ENCODE measurements at places on chromosomes 3 and 15.

GRCh38 chr3:169467751-169468150 lies 195.8 kb downstream of the MECOM start:
- DNase-seq, result no peak

DNA sequence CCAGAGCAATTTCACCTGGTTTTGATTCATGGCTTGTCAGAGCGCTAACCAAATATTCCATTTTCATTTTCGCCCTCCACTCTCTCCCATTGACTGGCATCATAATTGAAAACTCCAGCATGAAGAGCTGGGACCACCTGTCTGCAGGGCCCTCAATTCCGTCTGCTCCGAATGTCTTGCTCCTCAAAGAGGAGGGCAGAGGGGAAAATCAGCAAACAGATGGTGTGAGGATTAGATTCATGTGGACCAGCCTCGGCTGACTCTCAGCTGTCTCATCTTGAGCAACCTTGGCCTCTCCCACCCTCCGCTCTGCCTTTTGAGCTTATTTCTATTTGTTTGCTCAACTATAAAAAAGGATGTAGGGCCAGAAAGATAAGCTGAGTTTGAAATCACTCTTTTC lies 512.2 kb upstream of the PPP2R3A start:
- no peak for DNase-seq

DNA sequence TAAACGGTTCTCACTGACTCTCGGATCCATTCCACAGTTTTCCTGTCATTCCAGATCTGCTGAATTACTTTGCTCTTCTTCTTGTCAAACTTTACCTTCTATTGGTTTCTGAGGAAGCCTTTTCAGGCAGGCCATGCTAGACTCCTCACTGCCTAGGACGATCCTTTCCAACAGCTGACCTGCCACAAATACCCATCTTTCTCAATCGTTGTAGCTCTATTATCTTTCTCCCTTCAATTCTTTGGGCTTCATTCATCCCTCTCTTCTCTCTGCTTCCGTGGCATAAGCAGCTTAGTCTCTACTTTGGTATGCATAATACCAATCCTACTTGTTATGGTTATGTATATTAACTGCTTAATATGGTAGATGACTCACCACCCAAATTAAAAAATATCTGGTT lies 421.8 kb downstream of the NLGN1 start:
- DNase-seq, result no peak

DNA sequence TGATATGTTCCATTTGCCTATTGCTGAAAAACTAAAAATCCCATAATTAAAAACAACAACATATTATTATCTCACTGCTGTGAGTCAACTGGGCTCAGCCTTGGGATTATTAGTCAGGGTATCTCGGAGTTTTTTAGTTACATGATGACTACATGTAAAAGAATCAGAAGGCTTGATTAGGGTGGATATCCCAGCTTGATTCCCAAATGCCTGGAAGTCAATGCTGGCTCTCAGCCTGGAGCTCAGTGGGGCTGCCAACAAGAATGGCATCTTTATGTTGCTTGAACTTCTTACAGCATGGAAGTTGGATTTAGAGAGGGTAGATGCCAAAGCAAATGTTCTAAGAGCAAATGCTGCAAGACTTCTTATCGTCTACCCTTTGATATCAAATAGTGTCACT lies 278.5 kb downstream of the PLOD2 start:
- peak; percentile 48 for DNase-seq

- DNase-seq, result peak; percentile 29
These were observed 530.8 kb downstream of the FOXP1 start for GRCh38 chr3:71052716-71053115.

DNA sequence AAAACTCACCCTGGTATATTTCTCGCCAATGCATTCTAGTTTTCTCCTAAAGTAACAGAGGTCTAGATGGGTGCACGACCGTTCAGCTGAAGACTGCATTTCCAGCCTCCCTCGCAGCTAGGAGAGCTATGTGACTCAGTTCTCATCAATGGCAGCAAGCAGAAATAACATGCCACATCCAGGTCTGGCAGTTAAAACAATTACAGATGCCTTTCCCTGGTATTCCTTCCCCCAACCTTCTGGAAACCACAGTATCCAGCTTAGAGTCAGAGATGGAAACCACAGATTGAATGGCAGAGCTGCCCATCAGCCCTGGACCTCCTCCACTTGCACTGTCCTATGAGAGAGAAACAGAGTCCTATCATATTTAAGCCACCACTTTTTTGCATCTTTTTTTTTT lies 4.8 kb downstream of the HAPLN3 start:
- DNase-seq, result no peak

DNA sequence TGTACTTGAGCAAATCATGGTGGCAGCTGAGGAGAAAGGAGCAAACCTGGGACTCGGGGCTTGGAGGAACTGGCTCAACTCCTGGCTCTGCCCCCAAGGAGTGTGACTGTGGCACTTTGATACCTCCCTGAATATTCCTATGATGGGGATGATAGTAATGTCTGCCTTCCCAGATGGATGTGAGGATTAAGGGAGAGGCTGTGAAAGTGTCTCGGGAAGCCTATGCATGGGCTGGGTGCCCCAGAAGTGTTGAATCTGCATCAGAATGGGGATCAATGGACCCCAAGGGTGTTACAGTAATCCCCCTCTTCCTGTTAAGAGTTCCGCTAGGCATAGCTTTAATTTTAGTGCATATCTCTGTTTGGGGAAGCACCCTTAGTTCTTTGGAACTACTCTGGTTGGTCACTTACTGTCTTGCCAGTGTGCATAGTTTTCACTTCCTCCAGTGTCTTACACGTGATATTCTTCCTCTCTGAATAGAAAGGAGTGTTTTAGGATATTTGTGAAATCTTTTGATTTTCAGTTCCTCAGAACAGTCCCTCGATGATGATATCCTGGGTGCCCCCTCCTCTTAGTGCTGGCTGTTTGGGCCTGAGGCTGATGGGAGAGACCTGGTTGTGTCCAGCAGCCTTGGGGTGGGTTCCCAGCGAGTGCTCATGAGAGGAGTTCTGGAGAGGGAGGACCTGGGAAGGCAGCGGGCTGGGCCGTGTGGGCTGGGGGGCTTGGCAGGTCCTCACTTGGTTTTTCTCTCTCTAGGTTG lies 97.5 kb downstream of the CHDH start:
- DNase-seq, result no peak

- no peak for DNase-seq
These were observed 231.6 kb downstream of the CACNA2D3 start for GRCh38 chr3:54353946-54354345.

- DNase-seq, result no peak
These were observed 63.5 kb downstream of the EPHB1 start for GRCh38 chr3:134858441-134859035.

- DNase-seq, result no peak
These were observed 352.7 kb downstream of the TIGIT start for GRCh38 chr3:114646526-114646925.

DNA sequence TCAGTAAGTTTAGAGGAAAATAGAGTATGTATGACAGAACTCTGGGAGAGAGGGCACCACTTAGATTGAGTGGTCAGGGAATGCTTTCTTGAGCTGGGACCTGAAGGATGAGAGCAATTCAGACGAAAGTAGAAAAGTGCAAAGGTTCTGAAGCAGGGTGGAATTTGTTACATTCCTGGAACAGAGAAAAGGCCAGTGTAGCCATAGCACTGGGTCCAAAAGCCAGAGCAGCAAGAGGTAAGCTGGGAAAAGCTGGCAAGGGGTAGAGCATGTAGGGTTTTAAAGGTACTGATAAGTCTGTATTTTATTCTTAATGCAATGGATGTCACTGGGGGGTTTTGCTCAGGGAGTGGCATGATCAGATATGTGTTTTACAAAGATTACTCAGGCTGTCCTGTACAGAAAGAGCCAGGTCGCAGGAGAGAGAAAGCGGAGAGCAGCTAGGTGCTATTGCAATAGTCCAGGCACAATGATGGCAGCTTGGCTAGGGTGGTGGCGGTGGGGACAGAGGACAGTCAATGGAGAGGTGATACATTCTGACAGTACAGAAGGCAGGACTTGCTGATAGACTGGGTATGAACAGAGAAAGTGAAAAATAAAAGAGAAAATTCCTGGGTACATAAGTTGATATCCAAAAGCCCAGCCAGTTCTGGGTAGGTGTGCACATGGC lies 17.0 kb downstream of the FSTL1 start:
- no peak for DNase-seq

DNA sequence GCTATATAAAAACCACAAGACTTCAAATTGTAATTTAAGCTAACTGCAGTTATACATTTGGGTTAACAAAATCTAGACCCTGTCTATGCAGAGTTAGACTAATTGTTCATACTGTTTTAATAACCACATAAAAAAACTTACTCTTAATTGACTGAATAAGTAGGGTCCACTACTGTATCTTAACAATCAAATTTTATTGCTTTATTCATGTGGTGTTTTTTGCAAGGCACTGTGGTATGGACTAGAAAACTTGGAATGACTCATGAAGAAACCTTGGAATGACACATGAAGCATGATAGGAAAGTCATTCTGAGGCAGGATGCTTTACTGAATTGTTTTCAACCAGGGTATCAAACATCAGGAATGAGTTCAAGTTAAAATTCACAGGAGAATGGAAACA lies 2.3 kb downstream of the SERP1 start:
- DNase-seq, result peak; percentile 65

DNA sequence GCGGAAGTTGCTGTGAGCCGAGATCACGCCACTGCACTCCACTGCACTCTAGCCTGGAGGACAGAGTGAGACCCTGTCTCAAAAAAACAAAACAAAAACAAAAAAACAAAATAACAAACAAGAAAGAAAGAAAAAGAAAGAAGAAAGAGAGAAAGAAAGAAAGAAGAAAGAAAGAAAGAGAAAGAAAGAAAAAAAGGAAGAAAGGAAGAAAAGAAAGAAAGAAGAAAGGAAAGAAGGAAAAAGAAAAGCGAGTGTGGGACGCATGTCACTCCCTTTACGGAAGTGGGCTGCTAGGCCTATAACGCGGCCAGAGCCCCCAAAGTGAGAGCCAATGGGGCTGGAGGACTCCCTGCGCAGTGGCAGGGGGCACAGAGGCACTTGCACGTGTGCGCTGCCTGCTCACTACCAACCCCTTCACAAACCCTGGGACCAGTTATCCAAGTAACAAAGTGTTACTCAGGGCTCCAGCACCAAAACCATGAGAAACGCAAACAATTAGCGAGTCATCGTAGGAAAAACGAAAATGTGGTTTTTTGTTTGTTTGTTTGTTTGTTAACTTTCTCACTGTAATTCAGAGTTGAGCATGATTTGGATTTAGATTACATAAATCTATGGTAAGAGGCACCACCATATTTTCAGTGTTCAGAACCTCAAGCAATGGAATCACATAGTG lies 40.8 kb upstream of the ATP1B3 start:
- no peak for DNase-seq

DNA sequence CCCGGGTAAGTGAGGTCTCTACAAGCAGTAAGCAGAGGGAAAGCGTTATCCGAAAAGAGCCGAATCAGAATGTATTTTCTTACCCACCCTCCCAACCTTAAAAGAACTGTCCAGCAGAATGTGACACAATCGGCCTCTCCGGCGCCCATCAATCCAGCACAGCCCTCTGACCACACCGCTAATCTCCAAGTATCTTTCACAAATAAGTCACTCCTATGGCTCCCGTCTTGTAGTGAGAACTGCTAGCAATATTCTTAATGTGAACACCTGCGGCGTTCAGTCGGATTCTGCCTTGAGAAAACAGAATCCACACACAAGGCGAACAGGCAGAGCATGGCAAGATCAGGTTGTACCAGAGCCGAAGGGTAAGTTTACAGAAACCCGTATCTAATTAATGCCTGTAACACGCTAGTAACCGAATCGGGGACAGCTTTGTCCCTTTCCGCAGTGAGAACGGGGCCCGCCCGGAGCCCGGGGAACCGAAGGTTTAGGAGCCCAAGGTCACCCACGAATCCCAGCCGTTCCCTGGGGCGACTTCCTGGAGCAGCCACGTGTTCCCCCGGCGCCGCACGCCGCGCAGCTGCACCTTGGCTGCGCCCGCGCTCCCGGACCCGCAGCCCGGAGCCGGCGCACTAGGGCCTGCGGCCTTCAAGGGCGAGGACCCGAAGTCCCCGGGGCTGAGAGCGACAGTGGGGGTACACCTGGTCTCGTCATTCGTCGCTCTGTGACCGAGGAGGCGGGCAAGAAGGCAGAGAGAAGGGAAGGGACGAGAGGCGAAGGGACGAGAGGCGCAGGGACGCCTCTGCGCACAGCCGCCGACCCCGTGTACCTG lies 672 bp downstream of the TFRC start:
- DNase-seq, result peak; percentile 86

DNA sequence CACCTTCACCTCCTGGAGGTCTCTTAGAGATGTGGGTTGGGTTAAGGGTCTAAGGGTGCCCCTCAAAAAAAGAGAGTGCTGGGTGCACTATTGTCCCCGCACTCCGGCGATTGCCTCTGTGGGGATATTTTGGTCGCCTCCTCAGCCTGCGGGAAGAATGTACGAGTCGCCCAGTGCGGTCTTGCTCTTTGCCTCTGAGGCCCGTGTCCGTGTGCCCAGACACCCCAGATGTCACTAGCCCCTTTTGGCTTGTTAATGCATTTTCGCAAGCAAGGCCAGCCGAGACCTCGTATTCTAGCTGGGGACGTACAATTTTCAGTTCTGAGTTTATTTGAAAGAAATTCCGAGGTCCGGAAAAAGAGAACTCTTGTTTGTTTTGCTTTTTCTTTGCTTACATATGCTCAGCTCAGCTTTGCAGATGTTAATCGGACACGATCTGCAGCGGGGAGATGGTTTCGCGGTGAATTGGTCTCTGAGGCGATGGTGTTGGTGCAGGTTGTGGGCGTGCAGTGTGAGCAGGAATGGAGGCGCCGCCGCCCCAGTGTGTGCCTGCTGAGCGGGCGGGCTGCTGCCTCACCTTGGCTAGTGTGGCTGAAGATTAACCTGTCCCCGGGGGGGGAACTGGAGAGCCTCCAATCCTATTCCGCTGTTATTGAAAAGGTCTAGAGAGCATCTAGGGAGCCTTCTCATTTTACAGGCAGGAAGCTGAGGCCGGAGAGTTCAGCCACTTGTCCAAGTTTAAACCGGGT lies 1.4 kb downstream of the ST6GAL1 start:
- DNase-seq, result peak; percentile 50

DNA sequence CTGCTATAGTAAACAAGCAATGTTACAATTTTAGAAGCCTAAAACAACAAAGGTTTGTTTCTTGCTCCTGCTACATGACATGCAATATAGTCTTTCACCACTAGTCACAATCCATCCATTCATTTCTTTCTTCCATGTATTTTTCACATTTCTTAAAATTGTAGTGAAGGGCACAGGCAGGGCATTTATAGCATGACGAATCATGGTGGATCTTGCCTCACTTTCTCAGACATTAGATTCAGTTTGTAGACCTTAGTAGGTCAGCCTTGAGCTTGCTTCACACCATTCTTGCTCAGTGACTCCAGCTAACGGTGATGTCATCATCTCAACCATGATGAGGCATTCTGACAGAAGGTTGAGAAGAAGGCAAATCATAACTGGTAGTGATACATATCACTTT lies 546.8 kb downstream of the TBL1XR1 start:
- DNase-seq, result peak; percentile 11

All from adipocyte (in vitro differentiated cells).